Esophagus muscularis mucosa (tissue), 4 donors: ENCODE measurements at places on chromosomes 4 and X. TPM values are rescaled to one million over a fixed set of nuclear protein-coding genes. Genes with fewer than 3 reads are reported as not detected.

- no peak for DNase-seq
These were observed 30.3 kb upstream of the MAP3K15 start for GRCh38 chrX:19545651-19546050.

GRCh38 chr4:170736710-170737109 lies 647.0 kb upstream of the AADAT start:
- DNase-seq, result no peak

DNA sequence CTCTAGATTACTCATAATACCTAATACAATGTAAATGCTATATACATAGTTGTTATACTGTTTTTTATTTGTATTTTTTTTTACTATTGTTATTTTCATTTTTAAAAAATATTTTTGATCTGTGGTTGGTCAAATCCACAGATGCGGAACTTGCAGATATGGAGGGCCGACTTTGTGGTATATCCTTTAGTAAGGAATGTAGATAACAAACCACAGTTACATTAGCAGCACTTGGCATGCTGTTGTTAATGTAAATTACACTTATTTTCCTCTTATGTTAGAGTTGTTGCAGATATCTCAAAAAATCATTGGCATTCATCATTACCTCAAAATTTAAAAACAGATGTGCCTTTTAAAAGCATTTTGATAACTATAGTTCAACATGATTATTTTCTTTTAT lies 151.0 kb downstream of the TMEM164 start:
- no peak for DNase-seq

DNA sequence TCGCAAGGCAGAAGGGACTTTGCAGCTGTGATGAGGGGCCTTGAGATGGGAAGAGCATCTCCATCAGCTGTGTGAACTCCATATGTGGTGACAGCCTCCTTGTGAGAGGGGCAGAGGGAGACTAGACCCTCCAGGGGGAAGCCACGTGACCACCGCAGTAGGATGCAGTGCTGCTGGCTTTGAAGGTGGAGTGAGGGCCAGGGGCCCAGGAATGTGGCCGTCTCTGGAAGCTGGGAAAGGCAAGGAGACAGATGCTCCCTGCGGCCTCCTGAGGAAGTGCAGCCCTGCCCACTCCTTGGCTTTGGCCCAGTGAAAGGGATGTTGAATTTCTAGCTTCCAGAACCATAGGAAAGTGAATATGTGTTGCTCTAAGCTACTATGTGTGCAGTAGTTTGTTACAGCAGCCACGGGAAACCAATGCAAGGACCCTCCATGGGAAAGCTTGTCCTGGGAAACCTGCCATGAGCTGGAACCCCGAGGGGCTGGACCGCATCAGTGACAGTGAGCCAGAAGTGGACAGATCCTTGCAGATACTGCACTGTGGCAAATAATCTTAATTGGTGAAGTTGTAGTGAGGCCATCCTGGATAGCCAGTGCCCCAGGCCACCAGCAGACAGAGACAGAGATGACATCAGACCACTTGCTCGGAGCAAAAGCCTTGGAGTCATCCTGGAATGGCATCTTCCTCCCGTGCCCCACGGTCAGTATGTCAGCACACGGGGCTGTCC lies 35.4 kb upstream of the SORCS2 start:
- no peak for DNase-seq

DNA sequence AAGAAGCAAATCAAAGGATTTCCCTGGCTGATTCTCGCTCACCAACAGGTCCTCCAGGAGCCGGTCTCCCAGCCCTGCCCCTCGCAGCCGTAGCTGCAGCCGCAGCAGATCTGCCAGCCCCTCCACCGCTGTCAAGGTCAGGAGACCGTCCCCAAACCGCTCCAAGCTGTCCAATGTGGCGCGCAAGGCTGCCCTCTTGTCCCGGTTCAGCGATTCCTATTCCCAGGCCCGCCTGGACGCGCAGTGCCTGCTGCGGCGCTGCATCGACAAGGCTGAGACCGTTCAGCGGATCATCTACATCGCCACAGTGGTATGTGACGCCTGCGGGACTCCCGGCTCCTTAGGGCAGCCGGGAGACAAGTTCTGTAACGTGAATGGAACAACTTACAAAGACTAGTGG lies 25.6 kb downstream of the SPATA18 start:
- no peak for DNase-seq

- DNase-seq, result no peak
These were observed 276.6 kb downstream of the BCOR start for GRCh38 chrX:39820938-39821708.

DNA sequence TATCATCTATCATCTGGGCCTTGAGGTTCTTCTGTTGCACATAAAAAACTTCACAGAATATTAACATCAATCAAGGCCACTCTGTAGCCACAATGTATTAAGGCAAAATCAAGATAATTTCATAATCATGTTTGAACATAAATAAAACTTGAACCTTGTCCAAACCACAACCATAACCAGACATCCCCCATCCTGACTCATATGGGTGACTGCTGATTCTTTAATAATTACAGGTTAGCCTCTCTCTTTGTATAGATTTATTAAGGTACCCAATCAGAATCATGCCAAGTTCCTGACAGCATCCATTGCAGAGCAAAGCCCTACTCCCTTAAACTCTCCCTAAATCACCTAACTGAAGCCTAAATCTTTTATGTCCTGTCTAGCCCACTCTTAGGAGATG lies 16.7 kb upstream of the AREG start:
- DNase-seq, result no peak

- DNase-seq, result no peak
These were observed 6.5 kb upstream of the NDST4 start for GRCh38 chr4:115119804-115120352.

DNA sequence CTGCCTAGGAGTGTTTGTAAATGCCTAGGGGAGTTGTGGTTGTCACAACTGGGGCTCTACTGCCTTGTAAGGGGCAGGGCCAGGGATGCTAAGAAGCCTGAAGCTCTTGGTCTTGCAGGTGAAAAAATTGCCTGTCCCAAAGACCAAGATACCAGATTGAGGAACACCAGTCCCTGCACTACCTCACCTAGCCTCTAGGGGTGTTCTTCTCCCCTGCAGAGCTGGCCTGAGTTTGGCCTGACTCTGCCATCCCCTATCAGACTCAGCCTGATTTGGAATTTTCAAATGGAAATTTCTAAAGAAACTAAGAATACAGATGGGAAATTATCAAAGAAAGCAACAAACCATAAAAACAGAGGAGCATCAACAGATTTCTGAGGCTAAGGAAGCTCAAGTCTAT lies 90.4 kb downstream of the ZC4H2 start:
- no peak for DNase-seq

DNA sequence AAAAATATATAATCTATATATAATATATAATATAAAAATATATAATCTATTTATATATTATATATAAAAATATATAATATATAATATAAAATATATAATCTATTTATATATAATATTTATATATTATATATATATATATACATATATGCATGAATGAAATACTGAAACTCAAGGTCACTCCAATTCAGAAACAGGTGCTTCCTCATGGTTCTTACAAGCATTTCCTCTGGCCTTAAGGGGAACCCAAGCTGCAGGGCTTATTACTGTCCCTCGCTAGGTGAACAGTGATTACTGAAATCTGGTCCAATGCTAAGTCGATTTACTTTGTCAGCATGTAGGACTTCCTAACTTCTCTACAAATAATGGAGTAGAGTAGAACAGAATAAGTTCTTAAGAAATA lies 174.3 kb downstream of the GPM6A start:
- DNase-seq, result no peak

GRCh38 chr4:54750341-54750740 lies 92.6 kb downstream of the KIT start:
- DNase-seq, result no peak

The CXCL8 gene
- total RNA-seq, result 8.0 TPM

The GPR143 gene
- not detected for total RNA-seq

The GLOD5 gene
- not detected for total RNA-seq

The TENT5D gene
- total RNA-seq, result not detected

The SPANXN3 gene
- total RNA-seq, result not detected

The FGF5 gene
- total RNA-seq, result 2.7 TPM
